ENCODE measurements at places on chromosomes 16 and 17.
A peak's percentile ranks its signal among the peaks of the same experiment; 100 is the strongest.

DNA sequence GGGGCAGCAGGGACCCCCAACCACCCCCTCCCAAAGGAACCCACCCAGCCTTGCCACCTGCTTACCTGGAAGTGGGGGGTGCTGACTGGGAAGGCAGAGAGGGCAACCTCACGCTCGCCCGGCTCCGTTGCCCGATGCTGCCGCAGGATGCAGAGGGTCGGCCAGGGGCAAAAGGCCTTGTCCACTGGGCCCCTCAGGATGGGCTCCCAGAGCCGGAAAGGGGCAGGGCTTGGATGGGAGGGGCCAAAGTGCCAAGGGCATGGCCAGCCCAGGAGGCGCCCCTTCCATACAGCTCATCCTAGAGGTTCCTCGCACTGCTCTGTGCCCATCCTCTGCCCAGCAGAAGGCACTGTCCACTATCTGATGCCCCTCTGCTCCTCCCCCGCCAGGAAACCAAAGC lies 59.4 kb downstream of the SRCIN1 start:
- DNase-seq = no peak

DNA sequence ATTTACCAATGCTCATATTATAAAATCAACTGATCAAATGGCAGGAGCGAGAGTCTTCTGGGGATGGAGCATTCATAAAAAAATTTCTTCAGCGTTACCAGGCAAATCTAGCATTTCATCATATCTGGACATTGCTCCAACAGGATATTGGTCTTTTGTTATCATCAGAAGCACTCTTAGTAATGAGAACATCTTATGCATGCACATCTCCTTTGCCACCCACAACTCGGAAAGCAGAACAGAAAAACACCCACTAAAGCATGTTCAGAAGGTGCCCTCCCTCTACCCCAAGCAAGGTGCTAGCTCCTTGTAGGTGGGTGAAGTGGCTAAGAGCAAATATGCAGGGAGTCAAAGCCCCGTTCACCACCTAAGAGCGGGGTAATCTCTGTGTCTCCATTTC lies 18.9 kb downstream of the ARHGAP17 start:
- DNase-seq = no peak

DNA sequence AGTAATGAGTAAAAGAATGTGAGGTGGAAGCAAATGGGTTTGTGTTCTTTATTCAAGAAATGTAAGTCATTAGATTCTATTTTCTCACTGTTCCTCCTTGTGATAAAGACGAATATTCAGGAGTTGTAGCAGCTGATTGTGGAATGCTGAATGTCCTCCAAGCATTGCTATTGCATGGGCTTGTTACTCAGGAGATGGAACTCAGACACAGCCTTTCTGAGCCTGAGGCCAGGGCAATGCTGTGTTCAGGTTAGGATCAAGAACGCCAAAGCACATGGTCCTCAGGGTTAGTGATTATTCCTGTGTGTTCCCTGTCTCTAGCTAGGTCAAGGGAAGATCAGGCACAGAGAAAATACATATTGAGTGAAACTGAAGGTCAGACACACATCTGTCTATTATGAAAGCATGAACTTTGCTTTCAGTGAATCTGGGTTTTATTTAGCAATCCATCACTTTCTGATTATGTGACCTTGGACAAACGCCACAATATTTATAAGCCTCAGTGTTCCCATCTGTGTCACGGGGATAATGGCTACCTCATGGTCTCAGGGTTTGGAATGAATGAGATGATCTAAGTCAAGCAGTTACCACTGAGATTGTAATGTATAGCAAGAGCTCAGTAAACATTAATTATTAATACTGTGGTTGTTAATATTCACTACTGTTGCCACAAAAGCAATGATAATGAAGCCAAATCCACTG lies 426.8 kb upstream of the DYNLRB2 start:
- DNase-seq = no peak

DNA sequence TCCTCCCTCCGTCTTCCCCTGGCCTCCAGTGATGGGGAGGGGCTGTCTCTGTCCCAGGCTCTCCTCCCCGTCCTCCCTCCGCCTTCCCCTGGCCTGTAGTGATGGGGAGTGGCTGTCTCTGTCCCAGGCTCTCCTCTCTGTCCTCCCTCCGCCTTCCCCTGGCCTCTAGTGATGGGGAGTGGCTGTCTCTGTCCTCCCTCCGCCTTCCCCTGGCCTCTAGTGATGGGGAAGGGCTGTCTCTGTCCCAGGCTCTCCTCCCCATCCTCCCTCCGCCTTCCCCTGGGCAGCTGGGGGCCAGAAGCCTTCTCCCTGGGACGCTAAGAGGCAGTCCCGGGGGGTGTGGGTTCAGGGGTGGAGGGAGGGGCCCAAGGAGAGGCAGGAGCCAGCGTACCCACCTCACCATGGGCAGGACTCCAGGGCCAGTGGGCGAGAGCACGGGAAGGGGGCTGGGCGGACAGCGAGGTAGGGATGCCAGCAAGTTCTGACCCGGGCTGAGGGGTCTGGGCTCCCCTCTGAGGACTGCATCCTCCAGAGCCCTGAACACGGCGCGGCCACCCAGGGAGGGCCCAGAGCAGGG lies 14.8 kb downstream of the UTS2R start:
- DNase-seq = no peak

- DNase-seq = no peak
Observed at GRCh38 chr16:66678337-66678736, 18.2 kb downstream of the CMTM4 start.

GRCh38 chr16:70678898-70679670 lies 6.8 kb downstream of the MTSS2 start:
- DNase-seq = peak; percentile 39

GRCh38 chr17:9339958-9340357 lies 235.7 kb downstream of the STX8 start:
- no peak for DNase-seq

DNA sequence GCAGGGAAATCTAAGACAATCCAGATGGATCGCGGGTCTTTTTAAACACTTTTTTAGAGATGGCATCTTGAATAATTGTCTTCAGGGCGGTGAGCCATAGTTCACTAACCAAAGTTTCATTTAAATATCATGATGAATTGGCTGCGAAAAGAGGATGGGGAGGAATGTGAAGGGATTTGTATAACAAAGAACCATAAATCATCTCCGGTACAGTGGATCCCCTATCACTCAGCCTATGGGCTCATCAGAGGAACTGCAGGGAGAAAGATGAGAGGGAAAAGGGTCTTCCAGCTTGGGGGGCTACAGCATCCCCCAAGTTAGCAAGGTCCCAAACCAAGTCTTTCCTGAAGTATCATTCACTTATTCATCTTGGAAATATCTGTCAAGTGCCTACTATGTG lies 16.7 kb upstream of the DDX52 start:
- DNase-seq = no peak

GRCh38 chr17:27551701-27552248 lies 79.2 kb upstream of the LGALS9 start:
- DNase-seq = no peak

DNA sequence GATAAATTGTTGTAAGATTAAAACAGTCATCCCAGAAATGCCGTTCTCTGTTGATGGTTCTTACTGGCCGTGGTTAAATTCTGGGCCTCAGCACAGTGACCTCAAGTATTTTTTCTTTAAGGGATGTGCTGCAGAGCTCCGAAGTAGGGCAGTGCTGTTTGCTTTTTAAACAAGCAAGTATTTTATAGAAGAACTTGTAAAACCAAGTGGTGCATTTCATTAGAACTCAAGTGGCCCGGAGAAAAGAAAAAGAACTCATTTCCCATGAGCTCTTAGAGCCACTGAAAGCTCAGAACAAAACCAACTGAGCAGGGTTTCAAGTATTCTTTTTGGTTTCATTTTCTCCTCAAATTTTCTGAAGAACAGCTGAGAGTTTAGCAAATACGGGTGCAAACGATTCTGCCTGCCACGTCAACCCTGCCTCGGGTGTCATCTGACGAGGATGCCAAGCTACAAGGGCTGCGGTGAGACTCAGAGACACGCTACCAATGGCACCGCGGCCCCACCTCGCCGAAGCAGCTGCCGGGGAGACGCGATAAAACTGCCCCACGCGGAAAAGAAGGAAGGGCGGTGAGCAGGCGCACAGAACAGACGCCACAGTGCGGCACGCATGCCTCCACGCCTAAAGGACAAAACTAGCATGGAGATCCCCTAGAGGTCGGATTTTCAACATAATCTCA lies 6.3 kb downstream of the LMF1 start:
- peak; percentile 87 for DNase-seq

- no peak for DNase-seq
Observed at GRCh38 chr17:75684924-75685323, 17.8 kb downstream of the SAP30BP start.

DNA sequence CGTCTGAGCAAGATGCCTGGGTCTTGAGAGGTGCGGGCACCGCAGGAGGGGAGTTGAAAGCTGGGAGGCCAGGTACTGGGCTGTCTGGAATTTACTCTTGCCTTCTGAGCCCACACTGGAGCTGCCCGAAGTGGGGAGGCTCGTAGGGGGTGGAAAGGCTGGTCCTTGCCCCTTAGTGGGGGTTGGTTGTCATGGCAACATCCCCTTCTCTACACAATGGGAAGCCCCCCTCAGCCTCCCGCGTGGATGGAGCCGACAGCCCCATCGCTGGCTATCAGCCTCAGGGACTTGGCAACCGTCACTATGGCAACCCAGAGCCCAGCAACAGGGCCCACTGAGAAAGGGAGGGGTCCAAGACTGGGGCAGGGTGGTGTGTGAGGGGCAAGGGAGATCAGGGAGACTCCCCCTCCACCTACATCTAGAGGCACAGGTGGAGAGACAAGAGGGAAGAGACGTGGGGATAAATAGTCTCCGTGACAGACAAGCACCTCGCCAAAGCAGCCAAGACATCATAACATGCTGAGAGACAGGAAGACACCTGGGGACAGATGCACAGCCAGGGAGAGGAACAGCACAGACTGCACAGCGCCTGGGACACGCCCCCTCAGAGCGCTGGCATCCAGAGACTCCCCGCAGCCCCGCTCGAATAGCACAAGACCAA lies 5.3 kb upstream of the DNAH2 start:
- DNase-seq = no peak

DNA sequence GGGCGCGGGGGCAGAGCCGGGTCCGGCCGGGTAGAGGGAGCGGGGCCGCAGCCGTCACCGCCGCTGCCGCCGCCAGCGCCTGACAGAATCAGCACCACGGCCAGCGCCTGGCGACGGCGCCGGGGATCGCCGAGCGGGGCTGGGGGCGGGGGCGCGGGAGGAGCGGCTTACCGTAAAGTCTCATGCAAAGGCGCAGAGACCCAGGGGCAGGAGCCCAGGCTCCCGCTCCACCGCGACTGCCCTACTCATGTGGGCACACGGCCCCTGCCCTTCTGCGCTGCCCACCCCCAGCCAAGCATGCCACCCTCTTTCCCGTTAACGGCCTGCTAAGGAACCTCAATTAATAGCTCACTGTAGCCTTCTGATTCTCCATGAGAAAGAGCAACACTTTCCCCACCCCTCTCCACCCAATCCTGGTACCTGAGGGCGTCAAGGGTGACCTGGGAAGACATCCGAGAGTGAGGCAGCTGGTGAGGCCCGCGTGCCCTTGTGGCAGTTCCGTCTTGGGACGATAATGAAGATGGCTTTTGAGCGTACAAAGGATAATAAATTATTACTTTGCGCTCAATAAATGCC lies at the start of gene SEZ6:
TSS of gene SEZ6 (minus strand) at position 98 of the 576 bp plus-strand sequence. CDS start 164 bp downstream, outside the sequence.
- DNase-seq = peak; percentile 63

DNA sequence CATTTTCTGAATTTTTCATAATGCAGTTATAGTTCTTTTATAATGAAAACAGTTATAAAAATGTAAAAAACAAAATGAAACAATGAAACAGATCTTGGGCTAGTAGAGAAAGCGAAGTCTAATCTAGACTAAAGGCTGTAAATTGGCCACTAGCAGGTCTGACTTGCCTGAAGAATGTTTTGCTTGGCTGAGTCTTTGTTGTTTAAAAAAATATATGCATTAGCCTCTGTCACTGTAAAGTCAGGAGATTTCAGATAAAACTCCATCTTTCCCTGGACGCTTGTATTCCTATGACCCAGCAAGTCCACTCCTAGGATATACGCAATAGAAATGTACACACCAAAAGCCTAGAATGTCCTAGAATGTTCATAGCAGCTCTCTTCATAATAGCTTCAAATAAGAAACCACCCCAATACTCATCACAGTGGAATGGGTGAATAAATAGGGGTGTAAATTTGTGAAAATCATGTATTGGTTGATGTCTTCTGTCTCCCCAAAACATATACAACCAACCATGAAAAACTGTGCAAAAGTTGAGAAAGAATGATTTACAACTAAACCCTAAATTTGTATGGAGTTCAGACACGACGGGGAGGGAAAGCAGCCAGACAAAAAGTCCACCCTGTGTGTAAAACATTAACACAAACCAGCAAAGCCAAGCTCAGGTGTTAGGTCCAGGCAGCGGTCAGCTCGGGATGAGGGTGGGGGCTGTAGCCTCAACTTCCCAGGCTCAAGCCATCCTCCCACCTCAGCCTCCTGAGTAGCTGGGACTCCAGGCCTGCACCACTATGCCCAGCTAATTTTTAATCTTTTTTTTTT lies 37.7 kb upstream of the MEAK7 start:
- no peak for DNase-seq

DNA sequence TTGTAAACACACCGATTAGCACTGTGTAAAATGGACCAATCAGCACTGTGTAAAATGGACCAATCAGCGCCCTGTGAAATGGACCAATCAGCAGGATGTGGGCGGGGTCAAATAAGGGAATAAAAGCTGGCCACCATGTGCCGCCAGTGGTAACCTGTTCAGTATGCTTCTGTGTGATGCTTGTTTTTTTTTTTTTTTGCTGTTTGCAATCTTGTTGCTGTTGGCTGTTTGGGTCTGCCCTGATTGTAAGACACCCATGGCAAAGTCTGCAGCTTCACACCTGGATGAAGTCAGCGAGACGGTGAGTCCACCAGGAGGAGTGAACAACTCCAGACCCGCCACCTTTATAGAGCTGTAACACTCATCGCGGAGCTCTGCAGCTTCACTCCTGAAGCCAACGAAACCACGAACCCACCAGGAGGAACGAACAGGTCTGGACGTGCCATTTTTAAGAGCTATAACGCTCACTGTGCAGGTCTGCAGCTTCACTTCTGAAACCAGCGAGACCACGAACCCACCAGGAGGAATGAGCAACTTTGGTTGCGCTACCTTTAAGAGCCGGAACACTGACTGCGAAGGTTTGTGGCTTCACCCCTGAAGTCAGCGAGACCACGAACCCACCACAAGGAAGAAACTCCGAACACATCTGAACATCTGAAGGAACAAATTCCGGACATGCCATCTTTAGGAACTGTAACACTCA lies 85.0 kb upstream of the MED9 start:
- peak; percentile 72 for DNase-seq

- DNase-seq = no peak
Observed at GRCh38 chr16:57485091-57485915, 990 bp downstream of the DOK4 start.

GRCh38 chr16:54928411-54929089 lies 2.1 kb upstream of the IRX5 start:
- no peak for DNase-seq
